Thyroid gland (tissue), 4 donors: ENCODE measurements at places on chromosomes 3 and 15. TPM values are rescaled to one million over a fixed set of nuclear protein-coding genes. Genes with fewer than 3 reads are reported as not detected.

DNA sequence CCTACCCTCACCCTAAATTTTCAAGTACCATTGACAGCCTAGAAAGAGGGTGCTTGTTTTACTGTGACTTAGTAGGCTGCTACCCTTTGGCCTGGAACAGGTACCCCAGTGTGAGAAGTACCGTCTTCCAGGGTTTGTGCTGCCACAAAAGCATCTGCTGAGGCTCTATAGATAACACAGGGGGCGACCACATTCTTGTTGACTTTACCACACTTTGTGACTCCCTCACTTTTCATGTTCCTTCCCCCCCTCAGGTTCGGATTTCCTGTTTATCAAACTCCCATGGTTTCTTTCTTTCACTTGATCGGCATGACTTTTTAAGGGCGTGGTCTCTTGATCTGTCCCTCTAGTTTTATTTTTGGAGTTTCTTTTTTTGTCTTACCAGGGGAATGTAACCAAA, 23.5 kb downstream of the EXOG start:
- no peaks in the 10 kb centered on the region for H3K4me1 ChIP-seq
- H3K36me3 ChIP-seq = peaks cover 16% of the 10 kb centered on the region
- H3K27ac ChIP-seq = no peak overlapping the region
- no peak overlapping the region for H3K4me3 ChIP-seq
- H3K27me3 ChIP-seq = no peaks in the 10 kb centered on the region
- DNase-seq = no peak

The RASGRF1 gene
- not detected for total RNA-seq

The PLS1 gene
- 14.8 TPM for total RNA-seq

DNA sequence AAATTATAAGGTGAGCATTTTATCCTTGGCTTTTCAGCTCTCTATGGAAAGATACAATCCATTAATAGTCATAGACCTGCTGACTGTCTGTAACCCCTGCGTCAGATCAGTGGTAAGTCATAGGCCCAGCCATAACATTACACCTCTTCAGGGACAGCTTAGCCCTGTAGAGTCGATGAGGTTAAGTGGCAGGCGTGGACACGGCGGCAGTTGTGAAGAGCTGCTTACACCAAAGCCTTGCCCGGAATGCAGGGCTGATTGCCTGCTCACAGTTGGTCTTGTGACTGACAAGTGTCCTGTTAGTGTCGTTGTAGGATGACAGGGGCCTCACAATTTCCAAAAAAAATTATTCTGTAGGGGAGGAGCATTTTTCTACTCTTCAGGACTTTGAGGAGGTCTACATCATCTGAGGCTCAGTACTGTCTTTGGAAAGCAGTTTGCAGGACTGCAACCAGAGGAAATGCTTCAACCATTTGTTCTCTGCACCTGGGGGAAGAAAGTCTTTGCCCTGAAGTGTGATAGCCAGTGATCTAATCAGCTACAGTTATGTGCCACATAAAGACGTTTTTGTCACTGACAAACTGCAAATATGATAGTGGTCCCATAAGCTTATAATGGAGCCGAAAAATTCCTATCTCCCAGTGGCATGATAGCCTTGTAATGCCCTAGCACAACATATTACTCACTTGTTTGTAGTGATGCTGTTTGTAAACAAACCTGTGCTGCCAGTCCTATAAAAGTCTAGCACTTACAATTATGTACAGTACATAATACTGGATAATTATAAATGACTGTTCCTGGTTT, 14.9 kb upstream of the SELENOT start:
- DNase-seq = peak; percentile 51
- H3K36me3 ChIP-seq = peaks cover 17% of the 10 kb centered on the region
- H3K27ac ChIP-seq = peak overlapping the region; percentile 39
- H3K4me1 ChIP-seq = peaks cover 4% of the 10 kb centered on the region
- no peak overlapping the region for H3K4me3 ChIP-seq
- no peaks in the 10 kb centered on the region for H3K27me3 ChIP-seq

- no peak for DNase-seq
- peaks cover 48% of the 10 kb centered on the region for H3K4me1 ChIP-seq
- no peak overlapping the region for H3K4me3 ChIP-seq
Observed at GRCh38 chr3:189122526-189123205, 49.1 kb upstream of the TPRG1 start.

DNA sequence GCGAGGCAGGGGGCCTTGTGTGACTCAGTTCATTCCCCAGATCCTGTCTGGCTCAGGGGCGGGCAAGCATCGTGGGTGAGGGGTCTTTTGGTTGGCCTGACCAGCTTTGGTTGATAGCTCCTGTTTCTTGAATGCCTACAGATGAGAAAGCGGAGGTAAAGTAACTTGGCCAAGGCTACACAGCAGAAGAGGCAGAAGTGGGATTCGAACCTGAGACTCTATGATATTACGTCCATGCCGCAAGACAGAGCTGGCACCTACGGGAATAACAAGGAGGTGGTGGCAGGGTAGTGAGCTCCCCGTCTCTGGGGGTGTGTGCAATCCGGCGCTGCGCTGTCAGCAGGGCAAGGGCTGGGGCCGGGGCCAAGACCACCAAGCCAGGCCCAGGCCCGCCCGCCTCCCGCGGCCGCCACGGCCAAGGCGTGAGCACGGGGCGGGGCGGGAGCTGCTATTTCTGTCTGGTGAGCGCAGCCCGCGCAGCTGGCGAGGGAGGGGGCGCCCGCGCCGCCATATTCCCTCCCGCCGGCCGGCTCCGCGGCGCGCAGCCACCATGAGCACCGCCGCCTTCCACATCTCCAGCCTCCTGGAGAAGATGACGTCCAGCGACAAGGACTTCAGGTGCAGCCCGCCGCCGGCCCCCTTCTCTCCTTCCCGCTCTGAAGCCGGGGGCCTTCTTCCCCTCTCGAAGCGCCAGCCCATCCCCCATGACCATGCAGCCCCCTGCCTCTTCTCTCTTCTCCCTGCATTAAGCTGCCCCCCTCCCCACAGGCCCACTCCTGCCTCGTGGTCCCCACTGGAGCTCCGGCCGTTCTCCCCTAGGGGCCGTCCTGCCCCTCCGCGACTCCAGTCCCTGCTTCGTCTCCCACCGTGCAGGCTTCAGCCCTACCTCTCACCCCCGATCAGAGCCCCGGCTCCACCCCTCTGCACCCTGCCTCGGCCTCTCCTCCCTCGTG, at the start of gene CAND2:
Gene CAND2, plus strand, starts transcription at position 510 of the 953 bp plus-strand sequence. Its CDS starts 41 bp downstream, at position 551.
- H3K27me3 ChIP-seq = no peaks in the 10 kb centered on the region
- H3K4me1 ChIP-seq = peaks cover 16% of the 10 kb centered on the region
- peak; percentile 59 for DNase-seq
- peak within 1 kb of the TSS; percentile 46 for H3K4me3 ChIP-seq
- no peaks in the 10 kb centered on the region for H3K36me3 ChIP-seq

GRCh38 chr3:105119801-105120340, 246.8 kb upstream of the ALCAM start:
- H3K36me3 ChIP-seq = no peaks in the 10 kb centered on the region
- no peak overlapping the region for H3K27ac ChIP-seq
- no peak overlapping the region for H3K4me3 ChIP-seq
- DNase-seq = no peak

The GOLGA8K gene
- 2.9 TPM for total RNA-seq

DNA sequence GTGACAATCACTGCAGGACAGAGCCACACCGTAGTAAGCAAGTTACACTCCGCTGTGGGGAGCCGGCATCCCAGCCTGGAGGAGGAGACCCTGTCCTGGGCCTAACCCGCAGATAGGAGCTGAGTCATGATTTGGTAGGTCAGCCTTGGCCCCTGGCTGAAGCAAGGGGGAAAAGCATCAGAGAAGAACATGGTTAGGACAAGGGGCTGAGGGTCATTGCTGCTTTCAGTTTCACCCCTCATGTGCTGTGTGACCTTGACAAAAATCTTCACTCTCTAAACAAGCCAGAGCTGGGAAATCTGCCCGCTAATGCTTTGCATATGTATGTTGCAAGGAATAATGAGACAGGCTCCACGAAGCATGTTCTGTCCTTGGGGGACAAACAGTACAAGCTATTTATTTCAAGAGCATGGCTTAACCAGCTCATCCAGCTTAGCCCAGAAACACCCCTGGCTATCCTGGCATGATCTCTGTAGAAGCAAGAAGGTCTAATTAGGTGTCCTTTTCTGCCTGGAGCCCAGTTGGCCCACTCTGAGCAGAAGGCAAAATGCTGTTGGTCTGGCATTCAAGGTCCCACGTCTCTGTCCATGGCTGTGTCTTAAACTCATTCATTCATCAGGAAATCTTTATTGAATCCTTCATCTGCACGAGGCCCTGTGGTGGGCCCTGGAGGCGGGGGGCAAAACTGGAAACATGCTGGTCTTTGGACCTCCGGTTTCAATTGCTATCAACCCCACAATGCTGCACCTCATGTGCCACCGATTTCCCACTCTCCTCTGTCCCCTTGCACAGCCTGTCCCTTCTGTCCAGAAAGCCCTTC, 221.3 kb upstream of the LYSMD4 start:
- H3K4me1 ChIP-seq = no peaks in the 10 kb centered on the region
- no peak overlapping the region for H3K27ac ChIP-seq
- H3K4me3 ChIP-seq = no peak overlapping the region
- DNase-seq = no peak
- H3K27me3 ChIP-seq = no peaks in the 10 kb centered on the region
